Stimulated activated CD8-positive, alpha-beta memory T cell treated with anti-CD3 and anti-CD28 coated beads, Interleukin-15, amount 100 ng/mL, for 24 hours (primary cell): ENCODE measurements at places on chromosomes 2 and 18.

DNA sequence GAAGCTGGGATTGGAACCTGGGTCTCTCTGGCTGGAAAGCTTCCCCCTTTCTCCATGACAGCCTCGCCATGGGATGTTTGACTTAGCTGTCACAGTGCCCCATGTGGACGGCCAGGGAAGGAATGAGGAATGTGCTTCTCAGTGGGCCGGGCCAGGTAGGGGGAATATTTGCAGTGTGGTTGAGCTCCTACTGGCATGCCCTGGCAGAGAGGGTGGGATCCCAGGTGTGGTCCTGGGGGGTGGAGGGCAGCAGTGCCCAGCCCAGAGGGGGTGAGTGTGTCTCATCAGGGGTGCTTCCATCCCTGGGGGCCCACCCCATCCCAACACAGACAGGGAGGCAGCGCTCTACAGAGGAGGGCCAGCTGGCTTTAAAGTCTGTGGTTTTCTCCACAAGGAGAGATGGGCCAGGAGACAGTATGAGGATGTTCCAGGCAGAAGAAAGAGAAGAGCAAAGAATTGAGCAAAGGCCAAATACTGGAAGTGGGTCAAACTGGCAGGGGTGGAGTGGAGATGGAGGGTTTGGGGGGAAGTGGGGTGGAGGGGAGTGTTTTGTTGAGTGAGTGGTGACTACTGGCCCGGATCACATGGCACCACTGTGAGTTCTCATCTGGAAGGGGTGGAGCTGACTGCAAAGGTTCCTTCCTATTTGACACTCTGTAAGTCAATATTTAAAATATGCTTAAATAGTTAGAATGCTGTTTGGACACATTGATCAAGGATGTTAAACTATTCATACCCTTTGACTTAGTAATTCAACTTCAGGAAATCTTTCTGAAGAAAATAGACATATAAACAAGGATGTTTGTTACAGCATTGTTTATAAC lies 94.0 kb downstream of the MYCN start:
- DNase-seq, result no peak

DNA sequence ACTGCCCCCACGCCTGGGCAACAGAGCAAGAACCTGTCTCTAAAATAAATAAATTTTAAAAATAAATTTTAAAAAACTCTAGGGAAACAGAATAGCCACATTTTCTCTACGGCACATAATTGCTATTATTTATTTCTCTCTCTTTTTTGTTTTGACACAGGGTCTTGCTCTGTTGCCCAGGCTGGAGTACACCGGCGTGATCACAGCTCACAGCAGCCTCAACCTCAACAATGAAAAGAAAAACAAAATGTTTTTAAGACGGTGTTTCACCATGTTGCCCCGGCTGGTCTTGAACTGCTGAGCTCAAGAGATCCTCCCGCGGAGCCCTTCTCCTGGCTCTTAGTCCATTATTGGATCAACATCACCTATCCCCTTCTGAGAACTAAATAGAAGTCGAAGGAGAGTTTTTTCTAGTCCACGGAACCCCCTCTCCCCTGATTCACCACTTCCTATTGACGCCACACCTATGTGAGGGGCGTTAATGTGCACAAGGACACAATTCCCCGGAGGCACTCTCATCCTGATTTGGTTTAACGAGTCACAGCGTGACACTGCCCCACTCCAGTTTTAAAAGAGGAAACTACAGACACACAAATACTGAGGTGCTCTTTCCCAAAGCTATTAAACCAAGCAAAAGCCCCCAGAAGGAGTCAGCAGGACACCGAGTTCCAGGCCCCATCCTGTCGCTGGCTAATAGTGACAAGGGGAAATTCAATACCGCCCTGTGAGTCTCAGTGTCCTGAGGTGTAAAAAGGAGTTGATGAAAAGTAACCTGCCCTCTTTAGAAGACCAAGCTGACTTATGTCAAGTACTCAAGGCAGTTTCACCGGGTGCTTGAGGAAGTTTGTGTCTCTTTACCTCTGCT lies 1.1 kb downstream of the NPC1 start:
- DNase-seq, result no peak

DNA sequence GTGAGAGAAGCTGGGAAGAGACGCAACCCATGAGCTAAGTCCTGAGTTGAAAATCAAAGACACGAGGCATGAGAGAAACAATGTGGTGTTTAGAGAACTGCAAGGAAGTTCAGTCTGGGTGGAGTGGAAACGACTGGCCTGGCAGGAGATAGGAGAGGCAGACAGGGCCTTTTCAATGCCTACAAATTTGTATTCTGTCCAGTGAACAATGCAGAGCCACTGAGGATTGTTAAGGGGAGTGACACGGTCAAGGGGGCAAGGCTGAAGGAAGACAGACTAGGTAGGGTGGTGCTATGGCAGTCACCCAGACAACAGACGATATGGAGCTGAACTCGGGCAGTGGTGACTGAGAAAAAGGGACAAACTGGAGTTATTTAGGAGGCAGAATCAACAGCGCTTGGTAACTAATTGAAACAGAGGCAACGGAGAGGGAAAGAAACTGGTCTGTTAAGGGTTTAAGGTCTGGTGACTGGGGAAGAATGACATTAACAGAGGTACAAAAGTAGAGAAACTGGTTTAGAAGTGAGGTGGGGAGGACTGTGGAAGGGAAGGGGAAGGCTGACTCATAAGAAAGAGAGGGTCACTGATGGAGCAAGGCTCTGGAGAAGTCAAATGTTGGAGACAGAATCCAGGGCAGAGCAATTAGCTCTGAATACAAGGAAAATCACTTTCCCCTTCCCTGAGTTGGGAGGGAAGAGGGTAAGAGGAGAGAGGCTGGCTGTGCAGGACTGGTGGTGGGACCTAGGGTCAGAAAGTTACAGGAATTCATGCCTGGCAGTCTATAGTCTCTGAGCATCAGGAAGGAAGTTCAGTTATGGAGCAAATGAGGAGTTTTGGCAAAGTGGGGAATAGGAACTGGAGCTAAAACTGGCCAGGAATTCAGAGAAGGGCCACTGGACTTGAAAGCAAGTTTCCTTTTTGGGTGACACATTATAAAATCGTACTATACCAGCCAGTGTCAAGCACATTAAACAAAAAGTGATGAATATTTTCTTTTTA lies 63.4 kb upstream of the CHRNA1 start:
- DNase-seq, result no peak

GRCh38 chr2:13121096-13121495 lies 404.4 kb downstream of the TRIB2 start:
- DNase-seq, result no peak

- no peak for DNase-seq
Measured at GRCh38 chr2:65537651-65538385, 105.4 kb upstream of the SPRED2 start.

GRCh38 chr18:64409511-64409910 lies 260.6 kb upstream of the LINC00305 start:
- no peak for DNase-seq

- DNase-seq, result no peak
Measured at GRCh38 chr18:45849529-45849928, 24.1 kb downstream of the SIGLEC15 start.

- DNase-seq, result no peak
Measured at GRCh38 chr2:107111623-107112022, 225.7 kb upstream of the ST6GAL2 start.

- no peak for DNase-seq
Measured at GRCh38 chr2:16022548-16023240, 82.3 kb downstream of the MYCN start.

GRCh38 chr2:217650716-217651360 lies 352.0 kb downstream of the TNS1 start:
- DNase-seq, result no peak

DNA sequence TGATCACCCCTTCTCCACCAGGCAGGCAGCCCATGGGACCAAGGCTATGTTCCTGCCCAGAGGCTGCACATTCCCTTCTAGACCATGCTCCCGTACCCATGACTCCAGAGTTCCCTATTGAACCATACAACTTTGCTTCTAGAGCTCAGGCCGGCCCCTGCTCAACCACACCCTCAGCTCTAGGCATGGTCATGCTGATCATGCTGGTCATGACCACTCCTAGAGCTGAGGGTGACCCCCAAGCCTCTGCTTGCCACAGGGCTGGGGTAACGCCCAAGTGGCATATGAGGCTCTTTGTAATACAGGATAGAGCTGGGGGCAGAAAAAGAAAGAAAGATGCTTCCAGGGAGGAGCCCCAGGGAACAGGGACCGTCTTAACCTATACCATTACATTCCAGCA lies 301.8 kb downstream of the SP3 start:
- no peak for DNase-seq

GRCh38 chr18:9319333-9319732 lies 15.2 kb upstream of the TWSG1 start:
- no peak for DNase-seq

- DNase-seq, result no peak
Measured at GRCh38 chr2:86695053-86695691, 24.9 kb upstream of the RMND5A start.

DNA sequence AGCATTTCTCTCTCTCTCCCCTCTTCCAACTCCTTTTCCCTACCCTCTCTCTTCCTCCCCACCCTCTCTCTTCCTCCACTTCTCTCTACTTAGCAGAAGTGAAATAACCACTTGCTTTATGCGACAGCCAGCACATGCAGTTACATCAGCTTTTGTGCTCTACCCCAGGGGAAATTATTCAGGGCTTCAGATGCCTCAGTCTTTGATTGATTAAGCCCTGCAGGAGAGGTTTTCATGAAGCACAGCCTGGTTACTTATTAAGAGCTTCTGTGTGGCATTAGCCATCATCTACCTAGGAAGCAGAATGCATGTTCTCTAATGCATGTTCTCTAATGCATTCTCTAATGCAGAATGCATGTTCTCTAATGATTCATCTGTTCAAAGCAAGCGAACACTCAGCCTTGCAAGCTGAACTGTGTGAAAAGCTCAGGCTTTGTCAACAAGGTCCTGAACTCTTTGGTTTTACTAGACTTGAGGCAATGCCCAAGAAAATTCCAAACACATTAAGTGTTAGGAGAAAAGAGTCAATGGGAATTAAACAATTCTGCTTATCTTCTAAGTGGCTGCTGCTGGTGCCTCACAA lies 56.1 kb downstream of the LHCGR start:
- no peak for DNase-seq

DNA sequence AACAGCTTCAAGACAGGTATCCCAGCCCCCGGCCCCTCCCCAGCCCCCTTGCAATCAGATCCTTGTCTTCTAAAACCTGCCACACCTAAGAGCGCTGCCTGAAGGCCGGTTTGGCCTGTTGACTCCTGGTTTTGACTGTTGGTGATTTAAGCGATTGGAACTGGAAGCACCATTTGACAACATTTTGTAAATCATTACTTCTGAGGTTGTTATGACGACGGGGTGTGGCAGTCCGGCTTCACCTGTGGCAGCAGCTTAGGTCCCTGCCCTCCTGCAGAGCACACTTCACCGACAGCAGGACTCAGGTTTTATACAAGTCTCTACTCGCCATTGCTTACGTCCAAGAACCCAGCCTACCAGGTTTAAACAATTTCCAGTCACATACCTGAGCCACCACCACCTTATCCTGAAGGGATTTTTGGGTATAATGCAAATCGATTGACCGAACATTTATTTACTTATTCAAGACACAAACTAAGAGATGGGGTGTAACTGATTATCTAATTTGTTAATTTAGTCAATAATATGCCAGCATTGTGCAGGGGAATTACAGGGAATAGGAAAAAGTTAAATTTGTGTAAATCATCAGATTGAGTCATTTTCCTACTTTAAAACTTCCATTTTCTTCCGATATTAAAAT lies 707 bp upstream of the DGUOK start:
- DNase-seq, result no peak

GRCh38 chr2:25279091-25279651 lies 62.6 kb downstream of the DNMT3A start:
- DNase-seq, result no peak

DNA sequence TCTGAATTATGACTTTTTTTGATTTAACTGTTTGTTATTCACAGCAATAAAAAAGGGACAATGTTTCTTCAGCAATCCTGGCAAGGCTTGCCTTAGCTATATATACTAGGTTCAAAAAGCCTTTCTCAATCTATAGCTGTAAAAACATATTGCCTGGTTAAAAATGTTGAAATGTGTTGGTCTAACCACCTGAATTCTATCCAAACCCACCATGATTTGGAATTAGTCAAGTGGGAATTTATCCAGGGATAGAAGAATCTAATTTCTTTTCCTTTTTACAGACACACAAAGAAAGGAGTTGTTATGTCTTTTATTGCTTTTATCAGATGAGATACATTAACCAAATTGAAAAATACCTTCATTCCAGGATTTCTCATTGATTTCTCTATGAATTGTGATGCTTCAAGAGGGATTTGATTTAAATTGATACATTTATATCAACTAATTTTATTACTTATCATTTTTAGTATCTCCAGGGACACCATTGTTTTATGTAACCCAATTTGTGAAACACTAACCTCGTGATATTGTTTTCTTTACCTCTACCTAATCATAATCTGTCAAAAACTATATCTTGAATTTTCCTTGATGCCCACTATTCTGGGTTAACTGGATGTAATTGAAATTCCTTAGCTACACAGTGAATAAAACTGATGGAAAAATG lies 88.1 kb downstream of the LRP1B start:
- DNase-seq, result no peak

DNA sequence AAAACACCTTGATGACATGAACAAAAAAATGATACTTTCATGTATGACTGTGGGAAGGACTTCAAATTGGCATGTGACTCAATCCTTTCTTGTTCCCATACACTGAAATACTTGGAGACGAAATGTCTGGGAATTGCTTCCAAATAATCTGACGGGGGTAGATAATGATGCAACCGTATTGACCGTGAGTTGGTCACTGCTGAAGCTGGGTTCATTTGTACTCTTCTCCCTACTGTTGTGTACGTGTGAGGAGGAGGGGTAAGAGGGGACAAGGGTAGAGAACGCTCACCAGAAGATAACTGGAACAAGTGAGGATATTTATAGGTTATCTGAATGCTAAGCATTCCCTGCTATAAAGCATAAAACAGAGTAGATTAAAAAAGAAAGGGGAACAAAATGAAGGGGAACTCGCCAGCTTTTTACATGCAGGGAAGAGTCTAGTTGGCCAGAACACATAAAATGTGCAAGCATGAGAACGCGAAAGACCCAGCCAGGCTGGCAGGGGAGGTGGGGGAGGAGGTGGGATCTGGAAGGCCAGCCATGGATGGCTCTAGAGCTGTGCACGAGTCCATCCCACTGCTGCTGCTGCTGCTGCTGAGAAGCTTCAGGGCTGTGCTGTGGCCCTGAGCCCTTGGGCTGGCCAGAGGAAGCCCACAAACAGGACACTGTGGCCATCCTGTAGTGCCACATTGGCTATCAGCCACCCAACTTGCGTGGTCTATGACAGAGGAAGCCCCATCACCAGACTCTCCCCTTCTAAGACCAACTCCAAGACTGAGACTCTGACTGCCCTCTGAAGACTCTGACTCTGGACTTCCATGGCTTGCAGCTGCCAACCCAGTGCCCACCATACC lies 15.2 kb upstream of the CETN1 start:
- DNase-seq, result no peak

DNA sequence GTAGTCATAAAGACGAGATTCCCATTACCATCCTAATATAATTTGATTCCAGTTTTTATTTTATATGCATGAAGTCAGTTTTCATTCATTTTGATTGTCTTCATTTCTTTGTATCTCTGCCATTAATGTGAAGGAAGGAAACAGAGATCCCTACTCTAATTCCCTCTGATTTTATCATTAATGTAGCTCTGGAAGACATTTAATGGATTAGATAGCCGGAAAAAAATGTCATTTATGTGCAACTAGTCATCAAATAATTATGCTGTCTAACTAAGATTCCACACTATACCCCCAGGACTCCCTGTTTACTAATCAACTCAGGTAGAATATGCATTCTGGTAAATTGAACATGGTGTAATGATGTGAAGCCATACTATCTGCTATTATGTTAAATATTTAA lies 19.9 kb downstream of the RHBDD1 start:
- DNase-seq, result no peak

- DNase-seq, result no peak
Measured at GRCh38 chr18:25457601-25458000, 105.6 kb upstream of the ZNF521 start.

GRCh38 chr2:9753665-9754531 lies 89.4 kb upstream of the TAF1B start:
- no peak for DNase-seq
